Ureter (tissue), 1 donor: ENCODE measurements at places on chromosomes 7 and 10. TPM values are rescaled to one million over a fixed set of nuclear protein-coding genes. Genes with fewer than 3 reads are reported as not detected.

DNA sequence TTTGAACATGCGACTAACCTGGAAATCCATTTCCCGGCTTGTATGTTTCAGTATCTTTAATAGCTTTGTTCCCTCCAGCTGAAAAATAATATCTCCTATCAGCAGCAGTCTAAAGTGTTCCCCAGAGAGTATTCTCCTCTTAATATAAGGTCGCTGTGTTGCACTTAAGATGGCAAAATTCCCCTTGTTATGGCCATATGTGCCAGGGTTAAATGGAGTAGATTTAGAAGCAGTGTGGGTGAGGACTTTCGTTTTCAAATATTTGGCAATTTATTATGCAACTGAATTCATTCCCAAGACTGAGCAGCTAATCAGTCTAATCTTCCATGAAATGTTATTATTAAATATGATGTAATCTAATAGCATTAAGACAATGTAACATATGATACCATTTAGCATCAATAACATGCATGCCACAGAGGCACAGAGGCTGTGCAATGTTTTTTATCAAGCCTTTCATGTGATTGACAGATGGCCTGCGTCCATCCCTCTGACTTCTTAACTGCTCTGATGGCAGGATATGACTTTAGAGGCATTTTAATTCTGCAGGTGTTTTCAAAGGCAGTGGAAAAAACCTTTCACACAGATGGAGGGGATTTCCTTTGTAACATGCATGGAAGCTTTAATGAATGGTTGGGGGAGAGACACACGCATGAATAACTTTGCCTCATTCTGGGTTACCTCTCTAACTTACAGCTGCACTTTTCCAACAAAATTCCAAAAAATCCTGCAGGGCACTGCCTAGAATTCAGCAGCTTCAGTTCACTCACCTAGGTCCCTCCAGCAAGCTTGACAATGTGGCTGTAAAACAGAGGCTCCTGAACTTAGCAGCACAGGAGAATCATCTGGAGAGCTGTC lies 55.1 kb upstream of the ZPBP start:
- no peak for DNase-seq

- DNase-seq, result no peak
Observed at GRCh38 chr7:101575721-101576120, 53.4 kb downstream of the MYL10 start.

DNA sequence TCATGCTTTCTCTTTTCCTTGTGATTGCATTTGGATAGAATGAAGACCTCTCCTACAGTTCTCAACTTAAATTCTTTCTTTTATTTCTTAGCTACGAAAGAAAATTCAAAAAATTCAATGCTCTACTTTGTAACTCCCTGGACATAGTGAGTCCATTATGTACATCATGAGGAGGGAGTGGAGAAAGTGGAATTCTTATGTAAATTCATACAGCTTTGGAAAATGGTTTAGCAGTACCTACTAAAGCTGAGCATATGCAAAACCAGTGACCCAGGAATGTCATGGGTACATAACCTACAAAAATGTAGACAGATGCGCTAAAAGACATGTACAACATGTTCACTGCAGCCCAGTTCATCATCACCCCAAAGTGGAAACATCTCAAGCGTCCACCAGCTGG lies 8.8 kb upstream of the PRKCQ start:
- DNase-seq, result no peak

DNA sequence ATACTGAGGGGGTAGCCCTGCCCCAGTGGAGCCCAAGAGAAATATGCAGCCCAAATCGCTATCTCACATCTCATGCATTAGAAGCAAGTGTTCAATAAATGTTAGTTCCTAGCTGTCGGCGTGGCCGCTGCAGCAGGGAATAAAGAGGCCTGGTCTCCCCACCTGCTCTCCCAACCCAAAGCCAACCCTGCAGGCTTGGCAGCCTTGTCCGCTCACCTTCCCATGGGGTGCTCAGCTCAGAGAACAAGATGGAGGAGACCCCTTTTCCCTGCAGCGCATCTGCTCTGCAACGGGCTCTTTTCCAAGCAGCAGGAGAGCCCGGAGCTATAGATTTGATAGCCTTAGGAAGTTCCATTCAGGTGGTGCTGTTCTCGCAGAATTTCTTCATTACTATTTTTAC lies 12.0 kb upstream of the DOCK1 start:
- DNase-seq, result no peak

- no peak for DNase-seq
Observed at GRCh38 chr10:24944512-24945255, 7.7 kb downstream of the PRTFDC1 start.

GRCh38 chr7:91557789-91558404 lies 293.7 kb downstream of the FZD1 start:
- DNase-seq, result no peak

DNA sequence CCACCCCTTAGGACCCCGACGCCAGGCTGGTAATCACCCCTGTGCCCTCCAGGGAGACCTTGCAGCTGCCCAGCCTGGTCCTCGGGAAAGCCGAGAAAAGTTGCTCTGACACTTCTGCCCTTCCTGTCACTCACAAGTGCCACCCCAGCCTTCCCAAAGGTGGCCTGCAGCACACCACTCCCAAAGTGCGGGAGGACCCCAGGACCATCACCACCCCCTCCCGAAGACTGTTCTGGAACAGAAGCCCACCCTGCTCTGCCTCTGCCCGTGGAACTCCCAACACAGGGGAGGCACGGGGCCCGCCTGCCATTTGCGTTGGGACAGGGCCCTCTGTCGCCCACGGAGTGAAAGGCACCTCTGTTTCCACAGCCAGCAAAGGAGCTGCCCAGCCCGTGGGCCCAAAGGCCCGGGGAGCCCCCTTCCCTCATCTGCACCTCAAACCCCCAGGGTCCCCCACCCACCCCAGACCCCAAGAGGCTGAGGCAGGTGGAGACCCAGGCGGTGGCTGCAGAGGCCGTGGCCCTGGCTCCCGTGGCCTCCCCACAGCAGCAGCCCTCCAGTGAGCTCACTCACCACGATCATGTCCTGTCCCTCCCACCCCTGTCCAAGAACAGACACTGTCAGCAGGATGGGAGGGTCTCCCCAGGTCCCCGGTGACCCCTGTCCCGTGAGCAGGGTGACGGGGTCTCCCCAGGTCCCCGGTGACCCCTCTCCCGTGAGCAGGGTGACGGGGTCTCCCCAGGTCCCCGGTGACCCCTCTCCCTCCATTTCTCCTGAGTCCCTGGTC lies 47.8 kb upstream of the PPP2R2D start:
- DNase-seq, result peak; percentile 37

- DNase-seq, result no peak
Observed at GRCh38 chr10:127918572-127918971, 11.7 kb downstream of the PTPRE start.

DNA sequence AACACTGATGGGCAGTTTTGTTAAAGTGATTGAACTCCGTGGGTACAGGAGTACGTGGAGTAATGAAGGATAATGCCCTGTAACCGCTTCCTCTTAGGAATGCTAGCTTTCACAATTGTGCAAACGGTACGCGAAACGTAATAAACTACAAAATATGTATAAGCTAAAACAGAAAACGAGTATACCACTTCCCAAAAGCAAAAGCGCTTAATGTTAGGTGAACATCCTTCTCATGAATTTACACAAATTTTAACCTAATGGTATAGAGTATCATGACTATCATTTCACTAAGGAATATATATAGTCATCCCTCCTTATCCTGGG lies 395 bp upstream of the ZNF25 start:
- DNase-seq, result no peak

GRCh38 chr10:36380538-36380937 lies 738.4 kb upstream of the FZD8 start:
- no peak for DNase-seq

PRSS2 gene
- not detected for total RNA-seq
